IPS-NIHi11 (cell line): ENCODE measurements at places on chromosomes 6 and 20.

DNA sequence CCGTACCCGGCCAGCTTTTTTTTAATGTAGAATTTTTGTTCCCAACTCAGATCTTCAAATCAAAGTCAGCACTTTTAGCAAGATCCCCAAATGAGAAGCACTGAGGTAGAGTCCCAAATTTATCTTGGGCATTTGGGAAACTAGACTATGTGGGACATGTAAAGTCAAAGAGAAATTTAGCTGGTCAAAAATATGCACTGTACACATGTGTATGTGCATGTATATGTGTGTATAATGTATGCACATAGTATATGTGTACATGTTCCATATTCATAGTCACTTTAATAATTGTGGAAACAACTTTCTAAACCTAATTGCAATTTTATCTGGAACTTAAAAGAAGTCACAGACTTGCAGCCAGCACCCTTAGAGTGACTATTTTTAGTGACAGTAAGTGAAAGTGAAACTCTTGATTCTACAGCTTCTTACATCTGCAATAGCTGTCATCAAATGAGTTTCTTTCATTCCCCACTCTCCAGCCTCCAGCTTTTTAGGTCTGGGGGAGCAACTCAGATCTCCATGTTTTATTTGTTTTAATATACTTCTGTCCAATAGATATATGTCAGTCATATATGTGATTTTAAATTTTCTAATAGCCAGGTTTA is 53.6 kb downstream of the CDC40 start:
- no peak for DNase-seq

DNA sequence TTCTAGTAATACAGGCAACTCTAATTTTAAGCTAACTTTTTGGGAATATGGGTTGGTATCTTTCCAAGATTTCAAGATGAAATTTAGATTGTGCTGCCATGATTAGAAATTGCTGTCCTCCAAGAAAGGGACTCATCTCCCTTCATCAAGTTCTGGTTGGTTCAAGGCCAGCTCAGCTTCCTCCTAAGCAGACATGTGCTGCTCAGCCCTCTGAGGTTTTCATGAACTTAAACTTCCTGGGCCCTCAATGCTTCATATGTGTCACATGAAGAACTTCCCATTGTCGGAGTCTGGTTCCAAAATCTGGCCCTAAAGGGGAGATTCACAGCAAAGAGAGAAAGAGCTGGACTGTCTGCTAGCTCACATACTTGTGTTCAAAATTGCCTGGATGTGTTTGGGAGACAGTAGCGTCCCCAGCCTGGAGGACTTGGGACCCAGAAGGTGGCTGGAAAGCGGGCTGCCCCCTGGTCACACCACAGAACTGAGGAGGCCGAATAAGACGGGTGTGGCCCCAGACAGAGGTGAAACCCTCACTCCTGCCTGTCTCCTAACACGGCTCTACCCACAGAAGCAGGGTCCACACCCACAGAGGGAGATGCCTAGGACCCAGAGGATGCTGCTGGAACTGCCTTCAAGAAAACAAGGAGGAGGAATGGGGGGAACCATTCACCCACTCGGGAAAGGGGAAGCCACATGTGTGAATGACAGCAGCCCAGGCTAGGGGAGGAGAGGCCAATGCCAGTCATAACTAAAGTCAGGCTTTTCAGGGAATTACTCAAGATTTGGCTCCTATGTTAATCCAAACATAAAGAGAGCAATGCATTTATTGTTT is 54.3 kb upstream of the GPR31 start:
- DNase-seq, result no peak

GRCh38 chr6:87110636-87111035 is 15.7 kb upstream of the CGA start:
- no peak for DNase-seq

GRCh38 chr6:56914798-56915658 is 39.9 kb upstream of the BEND6 start:
- no peak for DNase-seq

- no peak for DNase-seq
Measured at GRCh38 chr20:38036366-38036765, 2.8 kb downstream of the RPRD1B start.

DNA sequence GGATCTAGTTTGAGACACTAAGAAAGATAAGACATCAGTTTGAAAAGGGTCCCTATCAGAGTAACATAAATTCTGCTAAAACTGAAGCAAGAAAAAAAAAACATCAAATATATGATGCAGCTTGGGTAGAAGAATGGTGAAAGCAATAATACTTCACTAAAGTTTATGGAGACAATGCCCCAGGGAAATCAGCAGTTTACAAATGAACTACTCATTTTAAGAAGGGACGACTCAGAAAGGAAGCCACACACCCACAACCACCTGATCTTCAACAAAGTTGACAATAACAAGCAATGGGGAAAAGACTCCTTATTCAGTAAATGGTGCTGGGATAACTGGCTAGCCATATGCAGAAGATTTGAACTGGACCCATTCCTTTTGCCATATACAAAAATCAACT is 143.5 kb downstream of the TPBG start:
- no peak for DNase-seq

- DNase-seq, result no peak
Measured at GRCh38 chr6:157657754-157658153, 165.3 kb upstream of the SNX9 start.
